Activated T-helper 17 cell treated with anti-CD3 and anti-CD28 coated beads, Interleukin-2, amount 50 U/mL, for 72 hours (primary cell): ENCODE measurements at places on chromosomes 2 and 18.

GRCh38 chr2:185618625-185619024, 120.0 kb upstream of the FSIP2 start:
- no peak for ATAC-seq

DNA sequence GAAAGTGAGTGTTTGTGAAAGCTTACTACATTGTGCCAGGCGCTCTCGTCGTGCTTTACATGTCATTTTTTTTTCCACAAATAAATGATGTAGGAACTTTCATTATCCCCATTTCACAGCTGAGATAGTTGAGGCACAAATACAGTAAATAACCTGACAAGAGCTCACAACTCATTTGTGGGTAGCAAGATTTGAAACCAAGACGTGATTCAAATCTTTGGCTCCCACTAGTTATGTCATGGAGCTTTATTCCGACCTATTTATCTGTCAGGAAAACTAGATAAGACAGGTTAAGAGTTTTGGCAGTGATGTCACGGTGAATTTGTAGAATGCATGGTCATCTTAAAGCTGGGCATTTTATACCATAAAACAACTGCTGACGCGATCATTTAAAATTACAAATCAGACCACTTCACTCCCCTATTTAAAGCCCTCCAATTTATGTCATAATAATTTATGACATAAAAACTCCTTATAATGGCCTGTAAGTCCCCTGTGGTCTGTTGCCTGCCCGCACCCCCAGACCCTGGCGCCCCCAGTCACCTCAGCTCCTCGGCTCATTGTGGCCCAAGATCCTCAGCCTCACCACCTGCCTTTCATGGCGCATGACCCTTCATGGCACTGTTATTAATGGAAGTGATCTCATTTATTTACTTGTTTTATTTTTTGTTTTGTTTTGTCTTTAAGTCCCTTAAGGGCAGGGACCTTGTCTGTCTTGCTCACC, 678 bp upstream of the ZNF24 start:
- peak; percentile 12 for ATAC-seq

GRCh38 chr2:192124571-192124970, 70.2 kb downstream of the TMEFF2 start:
- ATAC-seq: no peak

GRCh38 chr18:78778651-78779050, 201.0 kb upstream of the SALL3 start:
- no peak for ATAC-seq

DNA sequence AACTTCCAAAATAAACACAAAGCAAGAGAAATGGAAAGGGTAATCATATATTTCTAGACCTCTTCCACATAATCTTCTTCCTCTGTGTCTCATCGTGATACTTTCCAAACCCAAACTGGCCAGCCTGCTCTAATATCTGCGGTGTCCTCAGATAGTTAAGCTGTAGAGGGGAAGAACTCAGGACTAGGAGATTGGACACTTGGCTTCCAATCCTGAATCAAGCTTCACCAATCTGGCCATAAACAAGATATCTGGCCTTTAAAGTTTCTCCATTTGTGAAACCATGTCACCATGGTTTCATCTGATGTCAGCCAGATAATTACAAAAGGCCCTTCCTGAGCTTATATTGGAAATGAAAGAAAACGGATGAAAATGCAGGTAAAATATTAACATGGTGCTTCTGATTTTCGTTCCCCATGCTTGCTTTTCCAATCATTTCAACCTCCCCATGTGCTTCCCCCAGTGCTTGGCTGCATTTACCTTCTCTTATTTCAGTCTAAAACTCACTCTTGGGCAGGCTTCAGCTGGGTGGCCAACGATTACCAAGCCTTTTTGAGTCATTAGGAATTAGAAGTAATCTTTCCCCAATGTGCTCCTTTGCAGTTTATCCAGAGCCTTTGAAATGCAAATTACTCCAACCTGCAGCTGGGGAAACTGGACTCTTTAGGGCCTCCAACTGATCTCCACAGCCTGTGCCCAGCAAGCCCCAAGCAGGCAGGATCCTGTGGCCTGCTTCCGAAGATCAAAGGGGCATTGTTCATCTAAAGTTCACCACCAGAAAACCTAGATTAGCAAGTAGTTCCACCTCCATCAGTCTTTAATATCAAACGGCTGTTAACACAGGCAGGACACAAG, 44.5 kb upstream of the MYCN start:
- ATAC-seq: no peak

DNA sequence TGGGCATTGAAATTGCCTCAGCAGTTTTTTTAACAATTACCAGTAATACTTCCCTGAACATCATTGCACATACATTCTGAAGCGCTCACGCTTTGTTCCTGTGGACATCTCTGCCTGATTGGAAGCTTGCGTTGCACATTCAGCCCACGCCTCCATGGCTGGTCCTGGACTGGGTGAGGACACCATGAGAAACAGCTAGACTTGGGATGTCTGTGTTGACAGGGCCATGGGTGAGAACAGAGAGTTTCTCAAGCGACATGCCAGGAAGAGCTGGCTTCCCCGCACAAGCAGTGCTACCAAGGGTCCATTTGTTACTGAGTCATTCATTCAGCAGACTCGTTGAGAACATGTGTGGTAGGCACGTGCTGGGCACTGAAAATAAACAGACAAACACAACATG, 166.3 kb downstream of the GBX2 start:
- no peak for ATAC-seq

DNA sequence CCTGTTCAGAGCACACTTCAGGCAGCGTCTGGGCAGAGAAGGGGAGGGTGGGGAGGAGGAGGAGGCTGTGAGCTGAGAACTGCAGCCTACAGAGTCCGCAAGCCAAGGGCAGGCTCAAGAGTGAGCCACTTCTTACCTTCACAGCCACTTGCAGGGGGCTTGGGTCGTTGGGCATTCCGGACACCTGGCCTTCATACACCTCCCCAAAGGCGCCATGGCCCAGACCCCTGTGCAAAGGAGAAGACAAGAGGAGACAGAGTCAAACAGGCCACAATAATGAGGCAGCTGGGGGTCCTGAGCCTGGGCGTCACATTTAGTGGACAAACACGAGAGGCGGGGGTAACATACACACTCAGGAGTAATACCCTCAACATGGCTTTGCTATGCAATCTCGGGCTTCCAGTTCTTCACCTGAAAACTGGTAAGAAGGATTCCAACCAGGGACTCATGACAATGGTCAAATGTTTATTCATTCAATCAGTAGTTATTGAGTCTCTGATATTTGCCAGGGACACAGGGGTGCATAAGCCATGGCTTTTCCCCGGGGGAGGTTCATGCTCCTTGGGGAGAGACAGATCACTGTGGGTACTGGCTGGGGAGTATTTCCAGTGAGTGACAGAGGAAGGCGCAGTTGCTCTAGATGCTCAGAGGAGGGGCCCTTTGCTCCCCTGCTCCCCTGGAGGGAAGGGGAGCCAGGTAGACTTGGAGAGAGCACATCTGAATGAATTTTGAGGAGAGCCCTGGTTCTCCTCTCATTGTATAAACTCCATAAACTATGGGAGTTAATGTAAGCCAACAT, 107.4 kb downstream of the CLIP4 start:
- ATAC-seq: no peak

DNA sequence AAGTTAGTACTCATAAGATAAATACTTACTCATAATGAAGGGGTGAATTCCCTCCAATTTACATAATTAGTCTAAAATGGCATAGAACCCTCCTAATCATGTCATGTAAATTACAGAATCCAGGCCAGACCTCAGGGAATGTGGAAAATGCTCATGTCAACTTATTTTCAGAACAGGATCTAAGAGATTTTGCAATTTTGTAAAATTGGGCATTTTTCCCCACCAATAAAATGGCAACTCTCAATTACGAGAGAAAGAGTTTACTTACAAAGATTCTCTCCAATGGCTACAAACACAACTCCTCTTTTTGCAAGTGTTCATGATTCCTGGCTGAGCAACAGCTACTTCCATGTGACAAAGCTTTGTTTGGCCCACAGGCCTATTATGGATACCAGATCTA, 33.8 kb upstream of the SP5 start:
- no peak for ATAC-seq

DNA sequence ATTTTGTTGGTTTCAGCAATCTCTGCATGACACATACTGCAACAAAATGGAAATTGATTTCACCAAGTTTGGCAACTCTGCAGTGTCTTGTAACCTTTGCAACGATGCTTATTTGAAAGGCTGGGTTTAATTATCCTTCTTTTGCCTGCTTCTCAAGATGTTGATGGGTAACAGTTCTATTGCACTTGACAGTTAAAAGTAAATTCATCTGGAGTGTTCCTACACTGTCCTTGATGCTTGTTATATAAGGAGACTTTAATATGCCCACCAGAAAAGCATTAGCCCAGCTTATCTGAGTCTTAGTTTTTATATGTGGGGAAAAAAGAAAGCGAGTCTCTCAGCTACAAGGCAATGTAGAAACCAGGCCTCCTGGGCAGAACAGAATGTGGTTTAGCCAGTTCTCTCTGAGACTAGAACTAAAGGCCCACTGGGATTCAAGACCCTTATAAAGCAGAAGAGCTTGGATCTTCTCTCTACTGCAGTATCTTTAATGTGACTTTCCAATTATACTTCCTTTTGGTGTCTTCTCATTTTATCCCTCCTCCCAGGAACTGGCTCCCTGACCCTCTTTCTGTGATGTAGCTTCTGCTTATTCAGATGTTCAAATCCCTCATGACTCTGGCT, 106.8 kb upstream of the LYPD6 start:
- ATAC-seq: no peak

DNA sequence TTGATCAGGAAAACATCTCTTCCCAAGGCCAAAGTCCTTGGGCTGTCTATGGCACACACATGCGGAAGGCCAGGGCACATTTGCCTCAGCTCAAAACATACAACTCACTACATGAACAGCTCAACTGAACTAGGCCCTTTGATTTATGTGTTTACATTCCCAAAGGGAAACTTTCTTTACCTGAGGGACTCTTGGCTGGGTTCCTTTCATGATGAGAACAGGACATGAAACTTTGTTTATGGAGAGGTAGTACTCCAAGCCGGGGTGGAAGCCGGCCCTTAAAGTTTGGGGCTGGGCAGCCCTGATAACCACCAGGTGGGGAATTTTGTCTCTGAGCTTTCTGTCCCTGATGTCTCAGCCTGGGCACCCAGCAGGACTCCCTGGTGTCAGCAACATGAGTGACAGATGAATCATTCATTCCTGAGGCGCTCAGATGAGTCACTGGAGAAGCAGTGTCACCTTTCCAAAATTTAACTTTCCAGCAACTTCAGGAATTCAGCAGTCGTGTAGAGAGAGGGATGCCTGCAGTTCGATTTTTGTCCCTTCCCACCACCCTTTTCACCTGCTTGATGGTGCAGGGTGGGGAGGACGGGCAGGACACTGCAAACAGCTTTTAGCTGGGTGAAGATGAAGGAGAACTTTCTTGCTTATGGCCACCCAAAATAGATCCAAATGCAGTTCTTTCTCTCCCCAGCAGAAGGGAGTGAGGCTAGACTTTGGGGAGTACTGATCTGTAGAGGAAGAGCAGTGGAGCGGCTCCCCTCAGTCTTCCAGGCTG, 331.6 kb downstream of the DYSF start:
- peak; percentile 13 for ATAC-seq

DNA sequence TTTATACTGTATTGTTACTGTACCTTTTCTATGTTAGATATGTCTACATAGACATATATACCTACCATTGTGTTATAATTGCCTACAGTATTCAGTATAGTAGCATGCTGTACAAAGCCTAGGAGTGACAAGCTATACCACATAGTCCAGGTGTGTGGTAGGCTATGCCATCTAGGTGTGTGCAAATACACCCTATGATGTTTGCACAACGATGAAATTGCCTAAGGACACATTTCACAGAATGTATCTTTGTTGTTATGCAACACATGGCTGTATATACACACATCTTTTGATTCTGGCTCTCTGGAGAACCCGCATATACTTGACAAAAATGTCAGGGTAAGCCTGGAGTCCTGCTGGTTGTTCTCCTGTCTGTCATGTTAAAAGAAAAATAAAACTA, 85.1 kb downstream of the BCL2L11 start:
- ATAC-seq: no peak

GRCh38 chr2:40321822-40322221, 130.1 kb downstream of the SLC8A1 start:
- no peak for ATAC-seq

- peak; percentile 54 for ATAC-seq
Measured at GRCh38 chr18:49656073-49656692, 94.3 kb downstream of the LIPG start.

- ATAC-seq: no peak
Measured at GRCh38 chr2:102487761-102488462, 14.9 kb downstream of the SLC9A4 start.

- no peak for ATAC-seq
Measured at GRCh38 chr2:33804155-33804554, 205.1 kb upstream of the FAM98A start.

- no peak for ATAC-seq
Measured at GRCh38 chr2:79191081-79191480, 31.5 kb upstream of the REG3A start.
